ENCODE measurements at places on chromosomes 13 and 19.

GRCh38 chr19:2678044-2678671, 24.3 kb downstream of the GNG7 start:
- DNase-seq, result no peak

DNA sequence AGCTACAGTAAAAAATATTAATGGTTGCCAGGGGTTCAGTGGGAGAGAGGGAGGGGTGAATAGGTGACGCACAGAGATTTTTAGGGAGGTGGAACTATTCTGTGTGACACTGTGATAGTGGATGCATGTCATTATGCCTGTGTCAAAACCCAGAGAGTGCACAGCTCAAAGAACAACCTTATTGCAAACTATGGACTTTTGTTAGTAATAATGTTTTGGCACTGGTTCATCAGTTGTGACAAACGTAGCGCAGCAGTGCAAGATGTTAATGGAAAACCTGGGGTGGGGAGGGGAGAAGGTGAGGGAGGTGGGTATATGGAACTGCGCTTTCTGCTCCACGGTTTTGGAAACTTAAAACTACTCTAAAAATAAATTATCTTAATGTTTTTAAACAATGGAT, 134.6 kb upstream of the RFC3 start:
- DNase-seq, result no peak

DNA sequence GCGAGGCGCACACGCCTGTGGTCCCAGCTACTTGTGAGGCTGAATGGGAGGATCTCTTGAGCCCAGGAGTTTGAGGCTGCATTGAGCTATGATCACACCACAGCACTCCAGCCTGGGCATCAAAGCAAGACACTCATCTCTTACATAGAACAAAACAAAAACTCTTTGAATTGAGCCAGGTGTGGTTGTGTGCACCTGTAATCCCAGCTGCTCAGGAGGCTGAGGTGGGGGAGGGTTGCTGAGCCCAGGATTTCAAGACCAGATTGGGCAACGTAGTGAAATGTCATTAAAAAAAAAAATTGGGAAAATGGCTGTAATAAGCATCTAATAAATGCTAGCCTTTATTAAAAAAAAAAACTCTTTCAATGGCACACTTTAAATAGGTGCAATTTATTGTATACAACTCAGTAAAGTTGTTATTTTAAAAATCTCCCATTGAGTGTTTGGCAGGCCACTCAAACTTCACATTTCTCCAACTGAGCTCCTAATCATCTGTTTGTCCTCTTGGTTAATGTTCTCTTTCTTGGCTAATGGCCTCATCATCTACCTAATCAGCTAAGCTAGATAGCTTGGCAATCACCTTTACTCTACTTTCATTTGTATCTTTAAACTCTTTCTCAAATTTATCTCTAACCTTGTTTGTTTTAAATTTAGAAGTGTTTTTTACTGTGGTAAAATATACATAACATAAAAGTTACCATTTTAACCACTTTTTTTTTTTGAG, 28.1 kb upstream of the HMGB1 start:
- DNase-seq, result no peak

DNA sequence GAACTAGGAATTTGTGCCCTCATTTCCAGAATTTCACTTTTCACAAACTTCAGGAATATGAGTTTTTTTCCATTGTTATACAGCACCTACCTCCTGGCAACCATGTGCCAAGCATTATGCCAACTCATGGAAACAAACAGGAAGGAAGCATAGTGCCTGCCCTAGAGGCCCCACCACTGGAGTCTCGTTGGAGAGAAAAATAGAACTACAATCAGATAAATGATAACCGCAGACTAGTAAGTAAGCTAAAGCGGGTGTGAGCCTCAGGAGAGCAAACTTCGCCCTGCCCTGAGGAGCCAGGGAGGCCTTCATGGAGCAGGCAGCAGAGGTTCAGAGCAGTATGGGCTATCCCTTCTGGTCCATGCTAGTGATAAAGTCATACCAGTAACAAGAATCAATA, 75.9 kb downstream of the FRY start:
- DNase-seq, result no peak

DNA sequence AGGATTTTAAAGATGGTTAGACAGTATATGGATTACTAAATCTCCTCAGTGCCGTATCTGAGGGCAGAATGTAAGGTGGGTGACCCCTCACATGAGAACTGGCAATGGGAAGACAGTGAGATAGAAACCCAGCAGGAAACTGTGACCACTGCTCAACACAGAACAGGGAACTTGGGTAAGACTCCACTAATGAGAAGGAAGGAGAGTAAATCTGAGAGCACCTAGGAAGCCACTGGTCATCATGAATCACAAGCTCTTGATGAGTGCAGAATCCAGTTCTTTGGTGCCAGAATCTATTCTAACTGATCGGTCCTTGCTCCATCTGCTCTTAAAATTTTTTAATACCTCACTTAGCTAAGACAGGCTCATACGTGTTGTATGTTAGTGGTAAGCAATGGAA, 261.8 kb downstream of the KLF12 start:
- DNase-seq, result no peak

DNA sequence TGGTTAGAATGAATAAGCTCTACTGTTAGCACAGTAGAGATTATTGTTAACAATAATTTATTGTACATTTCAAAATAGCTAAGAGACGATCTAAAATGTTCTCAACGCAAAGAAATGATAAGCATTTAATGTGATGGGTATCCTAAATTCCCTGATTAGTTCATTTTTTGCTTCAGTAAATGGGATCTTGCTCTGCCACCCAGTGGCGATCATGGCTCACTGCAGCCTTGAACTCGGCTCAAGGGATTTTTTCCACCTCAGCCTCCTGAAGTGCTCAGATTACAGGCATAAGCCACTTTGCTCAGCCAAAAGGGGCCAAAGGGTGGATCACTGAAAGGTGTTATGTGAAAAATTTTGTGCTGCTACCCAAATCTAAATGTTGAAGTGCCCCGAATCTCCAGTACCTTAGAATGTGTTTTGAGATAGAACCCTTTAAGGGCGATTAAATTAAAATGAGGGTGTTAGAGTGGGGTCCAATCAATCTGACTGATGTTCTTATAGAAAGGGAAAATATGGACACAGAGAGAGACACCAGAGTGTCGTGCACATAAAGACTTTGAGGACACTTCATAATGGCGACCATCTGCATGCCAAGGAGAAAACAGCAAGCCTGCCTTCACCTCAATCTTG, 31.5 kb upstream of the ZNF766 start:
- peak; percentile 52 for DNase-seq

DNA sequence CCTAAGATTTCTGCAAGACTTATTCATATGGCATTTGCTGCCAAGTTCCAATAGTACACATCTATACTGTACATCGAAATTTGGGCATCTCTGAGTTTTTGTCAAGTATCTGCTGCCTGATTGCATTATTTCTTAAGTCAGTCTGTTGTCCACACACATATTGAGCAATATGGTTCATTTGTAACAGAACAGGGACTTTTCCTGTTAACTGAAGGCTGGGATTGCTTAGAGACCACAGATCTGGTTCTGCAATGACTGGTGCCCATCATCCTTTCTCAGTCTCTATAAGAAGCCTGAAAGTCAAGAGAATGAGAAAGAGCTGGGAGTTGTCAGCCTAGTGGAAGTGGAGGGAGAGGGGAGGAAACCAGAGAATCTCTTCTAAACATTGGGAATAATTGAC, 22.5 kb upstream of the MYCBP2 start:
- DNase-seq, result no peak

DNA sequence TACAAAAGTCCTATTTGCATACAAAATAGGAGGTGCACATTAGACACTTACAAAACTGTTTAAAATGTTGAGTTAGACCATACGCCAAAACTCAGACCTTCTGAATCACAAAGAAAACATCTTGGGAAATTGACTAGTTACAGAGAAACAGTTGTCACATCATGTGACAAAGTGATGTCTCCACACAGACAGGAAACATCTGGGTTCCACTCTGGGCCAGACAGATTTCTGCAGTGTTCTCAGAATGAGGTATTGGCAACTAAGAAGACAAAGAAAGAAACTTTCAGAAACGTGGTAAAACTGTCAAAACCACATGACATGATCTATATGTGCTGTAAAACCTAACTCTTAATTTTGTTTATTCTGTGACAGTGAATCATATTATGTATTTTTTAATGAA, 6.7 kb downstream of the ZNF793 start:
- DNase-seq, result no peak

DNA sequence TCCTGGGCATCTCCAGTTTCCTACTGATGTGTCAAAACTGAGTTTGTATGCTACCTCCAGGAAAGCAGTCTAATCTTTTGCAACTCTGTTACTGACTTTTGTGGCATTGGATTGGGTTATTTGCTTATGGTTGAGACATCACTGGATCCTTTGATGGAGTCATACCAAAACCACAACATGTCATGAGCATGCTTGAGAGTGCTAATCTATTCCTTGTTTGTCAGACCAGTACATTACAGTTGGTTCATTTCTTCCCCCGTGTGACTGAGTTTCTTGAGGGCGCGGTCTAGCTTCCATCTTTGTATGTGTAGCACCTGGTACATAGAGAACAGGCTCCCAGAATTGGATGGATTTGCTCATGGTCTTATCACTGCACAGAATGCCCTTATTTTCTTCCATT, 43.2 kb downstream of the SUGT1 start:
- DNase-seq, result no peak

DNA sequence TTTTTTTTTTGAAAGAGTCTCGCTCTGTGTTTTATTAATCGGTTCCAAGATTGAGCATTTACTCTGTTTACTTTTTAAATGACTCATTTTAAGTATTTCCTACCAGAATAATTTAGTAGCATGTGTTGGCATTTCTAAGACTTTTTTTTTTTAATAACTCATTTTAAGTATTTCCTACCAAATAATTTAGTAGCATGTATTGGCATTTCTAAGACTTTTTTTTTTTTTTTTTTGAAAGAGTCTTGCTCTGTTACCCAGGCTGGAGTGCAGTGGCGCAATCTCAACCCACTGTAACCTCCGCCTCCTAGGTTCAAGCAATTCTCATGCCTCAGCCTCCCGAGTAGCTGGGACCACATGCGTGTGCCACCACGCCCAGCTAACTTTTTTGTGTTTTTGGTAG, 13.1 kb downstream of the SETDB2 start:
- no peak for DNase-seq

- DNase-seq, result no peak
Measured at GRCh38 chr19:2636897-2637683, 65.4 kb downstream of the GNG7 start.

DNA sequence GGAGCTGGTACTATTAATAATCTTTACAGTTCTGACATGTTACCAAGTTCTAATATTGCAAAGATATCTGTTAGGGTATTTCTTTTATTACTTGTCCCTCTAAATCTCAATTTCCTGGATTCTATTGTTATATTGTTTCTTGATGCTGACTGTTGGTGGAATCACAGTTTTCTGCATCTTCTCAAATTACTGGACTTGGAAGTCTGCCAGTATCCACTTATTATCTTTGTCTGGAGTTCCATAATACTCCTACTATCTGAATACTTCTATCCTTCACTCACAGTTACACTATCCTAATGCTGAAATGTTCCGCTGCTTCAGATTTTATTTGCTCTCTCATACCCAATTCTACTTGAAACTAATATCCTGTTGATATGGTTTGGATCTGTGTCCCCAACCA, 1985.7 kb upstream of the PRR20A start:
- no peak for DNase-seq

DNA sequence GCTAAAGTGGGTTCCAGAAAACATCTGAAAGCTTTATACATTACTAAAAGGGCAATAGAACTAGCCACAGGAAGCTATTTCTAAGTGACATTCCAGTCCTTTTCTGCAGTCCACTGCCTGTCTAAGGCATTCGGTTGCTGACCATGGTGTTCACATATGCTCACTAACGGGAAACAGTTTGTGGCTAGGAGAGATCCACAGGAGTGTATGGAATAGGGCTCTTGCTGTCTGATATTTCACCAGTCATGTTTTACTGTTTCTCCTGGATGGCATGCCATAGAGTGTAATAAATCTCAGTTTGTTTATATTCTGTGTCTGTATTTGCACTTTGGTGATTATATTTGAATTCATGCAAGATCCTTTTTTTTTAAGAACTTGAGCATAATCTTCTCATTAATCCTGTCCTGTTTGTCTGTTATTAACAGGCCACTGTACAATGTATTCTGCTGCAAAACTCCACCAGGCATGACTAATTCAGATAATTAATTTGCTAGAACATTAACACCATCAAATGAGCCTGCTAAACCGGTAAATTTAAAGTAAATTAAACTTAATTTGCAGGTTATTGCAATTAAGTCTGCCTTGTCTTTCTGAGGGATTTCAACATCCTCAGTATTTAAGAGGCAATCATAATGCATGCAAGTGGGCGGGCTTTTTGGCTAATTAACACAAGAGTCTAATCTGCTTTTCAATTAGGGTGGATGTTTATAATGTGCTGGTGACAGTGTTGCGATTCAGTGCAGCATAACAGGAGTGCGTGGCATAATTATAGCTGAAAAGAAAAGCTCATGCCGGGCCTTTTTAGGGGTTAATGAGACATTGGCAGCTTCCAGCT, 201.3 kb downstream of the POU4F1 start:
- no peak for DNase-seq

DNA sequence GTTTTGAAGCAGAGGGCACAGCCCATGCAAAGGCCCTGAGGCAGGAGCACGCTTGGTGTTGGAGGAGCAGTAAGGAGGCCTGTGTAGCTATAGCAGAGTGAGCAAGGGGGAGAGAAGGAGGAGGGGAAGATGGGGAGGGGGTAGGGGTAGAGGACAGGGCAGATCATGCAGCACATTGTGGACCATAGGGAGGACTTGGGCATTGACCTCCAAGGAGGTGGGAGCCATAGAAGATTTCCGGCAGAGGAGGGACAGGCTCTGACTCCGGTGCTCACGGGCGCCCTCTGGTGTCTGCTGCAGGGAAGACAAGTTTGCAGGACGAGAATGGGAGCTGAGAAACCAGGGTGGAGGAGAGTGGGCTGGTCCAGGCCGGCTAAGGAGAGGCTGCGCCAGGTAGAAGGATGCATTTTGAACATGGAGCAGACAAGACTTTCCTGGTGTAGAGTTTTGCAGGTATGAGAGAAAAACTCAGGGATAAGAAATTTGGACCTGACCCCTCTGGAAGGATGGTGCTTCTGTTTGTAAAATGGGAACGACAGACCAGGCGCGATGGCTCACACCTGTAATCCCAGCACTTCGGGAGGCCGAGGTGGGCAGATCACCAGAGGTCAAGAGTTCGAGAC, 13.7 kb upstream of the CREB3L3 start:
- peak; percentile 82 for DNase-seq

GRCh38 chr13:40644838-40645604, 21.4 kb downstream of the FOXO1 start:
- peak; percentile 61 for DNase-seq

DNA sequence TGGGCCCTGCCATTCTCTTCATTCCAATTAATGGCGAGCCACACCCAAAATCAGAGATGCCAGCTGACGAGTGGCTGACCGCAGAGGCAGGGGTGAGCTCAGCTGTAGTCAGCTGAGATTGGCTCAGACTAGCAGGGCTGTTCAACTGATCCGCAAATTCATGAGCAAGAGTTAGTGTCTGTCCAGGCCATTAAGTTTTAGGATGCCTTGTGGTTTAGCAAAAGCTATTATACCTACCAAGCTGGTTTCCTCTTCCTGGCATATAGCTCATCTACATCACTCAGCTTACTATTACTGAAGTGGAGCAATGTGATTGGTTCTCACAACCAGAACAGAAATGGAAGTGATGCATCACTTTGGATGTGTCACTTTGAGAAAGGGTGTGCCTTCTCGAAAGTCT, 148.7 kb downstream of the NALCN start:
- DNase-seq, result no peak

GRCh38 chr13:73958657-73959397, 175.4 kb downstream of the KLF12 start:
- DNase-seq, result no peak

Data from Caco-2 (cell line).